Daoy (cell line): ENCODE measurements at places on chromosomes 16 and 17. TPM values are rescaled to one million over a fixed set of nuclear protein-coding genes. Genes with fewer than 3 reads are reported as not detected.

The PIRT gene
- not detected in 2 replicates for total RNA-seq

The EFCAB5 gene
- total RNA-seq: 0.03 and 0.23 TPM in 2 replicates

The RCVRN gene
- total RNA-seq: not detected in 2 replicates

The HOXB1 gene
- not detected in 2 replicates for total RNA-seq

The CIBAR2 gene
- not detected in 2 replicates for total RNA-seq

The PDILT gene
- 0.18 TPM in 1 of 2 replicates, not detected in the other for total RNA-seq
